Motor neuron (in vitro differentiated cells): ENCODE measurements at places on chromosomes 2 and 18. TPM values are rescaled to one million over a fixed set of nuclear protein-coding genes. Genes with fewer than 3 reads are reported as not detected.

Gene RPE
- total RNA-seq, result 50.4 and 54.3 TPM in 2 replicates

Gene SLC38A11
- 0.10 and 0.27 TPM in 2 replicates for total RNA-seq

Gene ERICH2
- total RNA-seq, result 8.9 and 11.7 TPM in 2 replicates

Gene MAPRE3
- 12.1 and 14.1 TPM in 2 replicates for total RNA-seq

Gene MTA3
- total RNA-seq, result 23.1 and 25.6 TPM in 2 replicates

Gene ALPG
- 0.21 and 0.26 TPM in 2 replicates for total RNA-seq

Gene FLACC1
- total RNA-seq, result 1.6 and 1.8 TPM in 2 replicates

Gene TTN
- total RNA-seq, result 0.99 and 2.4 TPM in 2 replicates
